Left ventricle myocardium inferior (tissue), 1 donor: ENCODE measurements at places on chromosomes 16 and 17.
A peak's percentile ranks its signal among the peaks of the same experiment; 100 is the strongest.

GRCh38 chr17:78725448-78726021 lies 56.5 kb downstream of the CYTH1 start:
- no peak for DNase-seq

DNA sequence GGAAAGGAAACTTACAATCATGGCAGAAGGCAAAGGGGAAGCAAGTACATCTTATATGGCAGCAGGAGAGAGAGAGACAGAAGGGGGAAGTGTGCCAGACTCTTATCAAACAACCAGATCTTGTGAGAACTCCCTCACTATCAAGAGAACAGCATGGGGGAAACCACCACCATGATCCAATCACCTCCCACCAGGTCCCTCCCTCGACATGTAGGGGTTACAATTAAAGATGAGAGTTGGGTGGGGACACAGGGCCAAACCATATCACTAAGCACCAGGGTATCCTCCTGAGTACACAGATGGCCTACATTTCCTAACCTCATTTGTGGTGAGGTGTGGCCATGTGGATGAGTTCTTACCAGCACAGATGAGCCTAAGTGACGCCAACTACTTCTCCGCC lies 348.6 kb upstream of the ZFHX3 start:
- DNase-seq: no peak

- no peak for DNase-seq
Measured at GRCh38 chr16:19033761-19034160, 33.7 kb upstream of the COQ7 start.

DNA sequence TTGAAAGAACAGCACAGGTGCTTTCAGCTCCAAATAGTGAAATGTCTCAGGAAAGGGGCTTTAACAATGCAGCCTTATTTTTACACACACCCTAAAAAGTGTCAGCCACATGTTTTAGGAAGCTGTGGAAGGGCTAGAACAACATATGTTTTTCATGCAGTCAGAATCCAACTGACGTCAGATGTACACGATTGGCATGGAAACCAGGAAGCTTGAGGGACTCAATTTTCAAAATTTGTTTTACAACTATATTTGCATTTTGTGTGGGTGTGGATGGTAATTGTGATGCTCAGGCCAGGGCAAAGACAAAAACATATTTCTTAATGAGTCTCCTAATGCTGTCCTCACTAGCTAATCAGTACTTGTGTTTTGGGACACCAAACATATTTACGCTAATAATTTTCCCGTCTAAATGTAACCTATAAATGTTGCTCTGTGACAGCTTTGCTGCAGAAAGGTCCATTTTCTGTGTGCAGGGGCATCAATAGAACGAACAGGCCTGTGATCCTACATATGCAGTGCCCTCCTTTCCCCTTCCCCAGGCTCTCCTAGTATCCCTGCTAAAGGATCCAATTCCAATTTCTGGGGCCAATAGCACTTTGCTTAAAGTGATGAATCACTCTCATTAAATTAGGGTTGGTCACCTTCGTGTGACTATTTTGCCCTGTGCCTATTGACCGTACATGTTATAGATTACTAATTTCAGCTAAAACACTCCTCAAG lies 434.0 kb upstream of the CDH5 start:
- DNase-seq: no peak

- DNase-seq: peak; percentile 94
Measured at GRCh38 chr17:38967290-38967738, at the start of gene FBXO47. Gene FBXO47 (minus strand): TSS chr17:38967403. CDS start chr17:38963025, 4,378 bp downstream.

DNA sequence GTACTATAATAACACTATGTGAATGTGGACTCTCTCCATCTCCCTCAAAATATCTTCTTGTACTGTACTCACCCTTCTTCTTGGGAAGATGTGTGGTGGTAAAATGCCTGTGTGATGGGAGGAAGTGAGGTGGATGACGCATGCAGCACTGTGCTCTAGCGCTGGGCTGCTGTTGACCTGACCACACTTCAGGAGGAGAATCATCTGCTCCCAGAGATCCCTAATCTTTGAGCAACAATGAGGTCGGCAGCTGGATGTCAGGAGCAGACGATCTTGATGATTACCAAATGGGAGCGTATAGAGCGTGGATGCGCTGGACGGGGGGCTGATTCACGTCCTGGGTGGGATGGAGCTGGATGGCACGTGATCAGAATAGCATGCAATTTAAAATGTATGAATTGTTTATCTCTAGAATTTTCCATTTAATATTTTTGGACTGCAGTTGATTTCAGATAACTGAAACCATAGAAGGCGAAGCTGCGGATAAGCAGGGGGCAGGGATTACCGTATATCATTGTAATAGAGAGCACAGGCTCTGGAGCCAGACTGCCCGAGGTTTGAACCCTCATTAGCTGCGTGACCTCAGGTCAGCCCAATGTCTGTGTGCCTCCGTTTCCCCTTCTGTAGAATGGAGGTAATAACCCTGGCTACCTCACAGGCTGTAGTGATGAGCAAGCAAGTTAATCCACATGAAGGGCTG lies 23.7 kb upstream of the CYLD start:
- no peak for DNase-seq

DNA sequence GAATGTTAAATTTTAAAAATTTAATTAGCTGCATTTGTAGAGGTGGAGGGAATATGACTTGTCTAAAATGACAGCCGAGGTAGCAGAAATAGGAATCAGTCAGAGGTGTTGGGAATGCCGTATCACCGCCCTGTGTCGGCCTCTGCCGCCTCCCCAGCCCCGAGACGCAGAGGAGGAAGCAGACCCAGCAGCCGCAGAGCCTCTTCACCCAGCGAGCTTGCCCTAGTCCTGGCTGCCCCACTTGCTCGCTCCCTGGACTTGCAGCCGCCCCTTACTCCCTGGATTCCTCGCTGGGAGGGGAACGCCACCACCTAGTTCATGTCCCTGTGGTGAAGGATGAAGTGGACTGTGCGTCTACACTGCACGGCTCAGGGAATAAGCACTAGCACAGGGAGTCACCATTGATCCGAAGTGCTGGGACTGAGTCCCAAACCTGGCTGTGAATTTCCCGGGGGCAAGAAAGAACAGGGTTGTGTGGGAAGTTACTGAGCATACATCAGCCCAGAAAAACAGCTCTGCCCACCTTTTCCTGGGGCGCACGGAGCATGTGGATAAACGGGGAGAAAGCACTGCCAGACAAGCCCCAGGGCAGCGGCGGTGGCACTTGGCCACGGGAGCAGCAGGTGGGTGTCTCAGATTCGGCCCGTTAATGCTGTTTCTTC lies 76.8 kb downstream of the RPTOR start:
- DNase-seq: no peak

DNA sequence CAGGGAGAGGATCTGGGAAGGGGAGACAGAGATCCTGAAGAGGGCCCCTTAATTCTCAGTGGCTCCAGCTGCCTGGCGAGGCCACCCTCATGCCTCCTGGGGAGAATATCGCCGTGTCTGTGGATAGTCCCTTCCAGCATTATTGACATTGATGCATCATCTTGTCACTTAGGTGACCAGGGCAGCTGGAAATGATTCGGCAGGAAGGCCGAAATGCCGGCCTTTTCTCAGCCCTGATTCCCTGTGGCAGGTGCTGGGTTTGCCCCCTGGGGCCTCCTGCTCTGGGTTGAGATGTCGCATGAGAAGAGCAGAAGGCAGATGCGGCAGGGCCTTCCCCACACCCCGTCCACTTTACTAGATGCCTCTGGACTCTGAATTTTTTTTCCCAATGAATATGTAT lies 89.5 kb downstream of the RAP1GAP2 start:
- no peak for DNase-seq

DNA sequence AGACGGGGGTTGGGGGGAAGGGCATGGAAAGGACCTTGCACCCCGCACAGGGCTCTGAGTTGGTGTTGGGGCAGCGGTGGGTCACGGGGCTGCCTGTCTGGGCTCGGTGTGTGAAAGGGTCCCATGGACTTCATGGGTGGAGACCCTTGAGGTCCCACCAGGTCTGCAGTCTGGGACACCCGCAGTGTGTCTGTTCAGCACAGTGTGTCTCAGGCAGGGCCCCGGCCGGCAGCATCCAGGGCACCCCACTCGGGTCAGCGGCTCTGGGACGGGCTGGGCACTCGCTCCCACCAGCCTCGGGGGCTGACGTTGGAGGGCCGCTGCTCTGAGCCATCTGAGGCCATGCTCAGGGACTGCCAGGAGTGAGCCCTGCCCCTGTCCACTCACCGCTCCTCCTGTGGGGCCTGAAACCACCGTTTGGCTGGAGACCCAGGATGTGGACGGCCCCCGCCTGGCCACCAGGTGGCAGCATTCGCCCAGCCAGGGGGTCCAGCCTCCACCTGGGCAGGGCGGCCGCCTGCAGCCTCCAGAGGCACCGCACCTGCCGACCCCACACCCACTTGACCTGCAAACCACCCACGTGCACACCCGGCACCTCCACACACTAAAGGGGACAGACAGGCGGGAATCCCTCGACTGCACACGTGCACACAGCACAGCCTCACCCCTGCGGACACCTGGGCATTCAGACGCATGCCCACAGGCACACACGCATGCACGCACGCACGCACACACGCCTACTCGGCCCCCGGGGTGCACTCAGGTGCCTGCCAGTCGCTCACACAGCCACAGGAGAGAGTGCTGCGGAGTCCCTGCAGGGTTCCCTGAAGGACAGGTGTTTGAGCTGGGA lies 10.1 kb upstream of the ZFPM1 start:
- DNase-seq: peak; percentile 73

DNA sequence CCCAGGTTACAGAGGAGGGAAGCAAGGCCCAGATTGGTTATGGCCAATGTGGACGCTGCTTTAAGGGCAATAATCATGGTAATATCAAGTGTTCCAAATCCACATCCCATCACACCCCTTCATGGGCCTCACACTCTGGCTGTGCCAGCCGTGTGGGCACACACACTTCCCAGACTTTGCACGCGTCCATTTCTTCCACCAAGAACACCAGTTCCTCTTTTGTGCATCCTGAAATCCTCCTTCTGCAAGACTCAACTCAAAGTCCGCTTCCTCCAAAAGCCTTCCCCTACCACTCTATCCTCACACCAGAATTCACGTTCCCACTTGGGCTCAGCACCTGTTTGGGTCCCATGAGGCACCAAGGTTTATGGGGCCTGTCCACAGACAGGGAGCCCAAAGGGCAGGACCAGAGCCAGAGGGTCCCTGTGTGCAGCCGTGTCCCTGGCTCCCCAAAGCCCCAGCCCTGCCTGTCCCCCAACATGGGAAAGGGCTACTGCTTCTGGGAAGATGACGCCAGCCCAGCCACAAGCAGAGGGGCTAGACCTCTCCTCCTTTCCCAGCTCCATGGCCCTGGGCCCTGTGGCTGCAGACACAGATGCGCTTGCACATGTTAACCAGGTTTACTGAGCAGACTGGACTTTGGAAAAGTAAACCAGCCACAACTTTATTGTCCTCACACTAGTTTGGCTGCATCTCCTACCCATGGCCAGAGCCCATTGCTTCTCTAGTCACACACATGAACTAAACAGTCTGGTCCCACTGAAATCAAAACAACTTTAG lies 20.3 kb downstream of the SPNS3 start:
- no peak for DNase-seq

- DNase-seq: no peak
Measured at GRCh38 chr17:66611397-66611796, 223.5 kb upstream of the CACNG5 start.

GRCh38 chr16:67694611-67695010 lies 24.5 kb downstream of the GFOD2 start:
- no peak for DNase-seq

DNA sequence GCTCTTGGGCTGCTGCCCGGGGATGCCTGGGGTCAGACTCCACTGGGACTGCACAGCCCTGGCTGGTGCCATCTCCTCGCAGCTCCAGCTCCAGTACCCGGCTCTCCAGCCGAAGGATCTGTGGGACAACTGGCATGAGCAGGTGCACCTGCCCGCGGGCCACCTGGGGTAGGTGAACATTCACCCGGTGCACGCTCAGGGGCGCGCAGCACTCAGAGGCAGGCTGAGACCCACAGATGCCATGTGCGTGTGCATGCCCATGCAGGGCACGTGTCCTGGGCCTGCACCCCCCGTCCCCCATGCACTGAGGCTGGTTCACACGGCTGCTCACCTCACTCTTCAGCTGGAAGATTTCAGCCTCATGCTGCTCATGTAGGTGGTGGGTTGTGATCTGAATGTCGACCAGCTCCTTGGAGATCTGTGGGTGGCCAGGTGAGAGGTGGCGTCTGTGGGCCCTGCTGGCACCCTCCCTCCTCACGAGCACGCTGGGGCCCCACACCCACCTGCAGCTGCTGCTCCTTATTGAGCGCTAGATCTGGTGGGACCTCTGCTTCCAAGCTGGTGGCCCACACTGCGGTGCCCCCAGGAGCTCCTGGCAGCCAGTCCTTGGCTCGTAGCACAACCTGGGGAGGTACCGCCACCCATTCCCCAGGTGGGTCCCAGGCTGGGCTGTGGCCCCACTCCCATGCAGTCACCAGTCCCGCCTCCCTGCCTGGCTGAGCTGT lies 618 bp downstream of the CCDC78 start:
- no peak for DNase-seq

DNA sequence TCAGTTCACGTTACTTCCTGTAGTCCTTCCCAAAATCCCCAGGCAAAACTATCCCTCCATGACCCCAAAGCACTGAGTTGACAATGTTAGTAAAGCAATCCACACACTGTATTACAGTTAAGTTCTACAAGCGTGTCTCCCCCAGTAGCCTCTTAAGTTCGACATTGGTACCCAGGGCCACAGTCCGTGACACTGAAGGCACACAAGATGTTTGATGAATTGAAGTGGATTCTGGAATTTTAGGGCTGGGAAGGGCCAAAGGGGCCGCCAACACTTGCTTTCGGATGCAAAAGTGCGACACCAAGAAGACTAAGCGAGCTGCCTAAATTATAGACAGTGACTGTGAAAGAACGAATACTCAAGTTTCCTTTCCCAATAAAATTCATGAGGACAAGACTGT lies 1.5 kb downstream of the VPS35 start:
- no peak for DNase-seq

DNA sequence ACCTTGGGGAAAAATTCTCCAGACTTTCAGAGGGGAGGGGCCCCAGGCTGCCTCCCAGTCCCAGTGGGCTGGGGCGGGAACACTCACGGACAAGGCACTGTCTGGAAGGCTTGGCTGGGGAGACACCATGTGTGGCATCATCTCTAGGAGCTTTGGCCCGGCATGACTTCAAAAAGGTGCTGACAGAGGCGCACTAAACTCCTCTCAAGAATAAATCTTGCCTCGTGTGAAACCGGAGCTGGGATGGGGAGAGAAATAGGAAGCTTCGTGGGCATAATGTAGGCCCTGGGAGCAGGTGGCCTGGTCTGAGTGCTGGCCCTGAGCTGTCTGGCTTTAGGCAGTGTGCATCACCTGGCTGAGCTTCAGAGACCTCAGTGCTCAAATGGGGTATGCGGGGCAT lies 5.7 kb downstream of the WSCD1 start:
- no peak for DNase-seq

DNA sequence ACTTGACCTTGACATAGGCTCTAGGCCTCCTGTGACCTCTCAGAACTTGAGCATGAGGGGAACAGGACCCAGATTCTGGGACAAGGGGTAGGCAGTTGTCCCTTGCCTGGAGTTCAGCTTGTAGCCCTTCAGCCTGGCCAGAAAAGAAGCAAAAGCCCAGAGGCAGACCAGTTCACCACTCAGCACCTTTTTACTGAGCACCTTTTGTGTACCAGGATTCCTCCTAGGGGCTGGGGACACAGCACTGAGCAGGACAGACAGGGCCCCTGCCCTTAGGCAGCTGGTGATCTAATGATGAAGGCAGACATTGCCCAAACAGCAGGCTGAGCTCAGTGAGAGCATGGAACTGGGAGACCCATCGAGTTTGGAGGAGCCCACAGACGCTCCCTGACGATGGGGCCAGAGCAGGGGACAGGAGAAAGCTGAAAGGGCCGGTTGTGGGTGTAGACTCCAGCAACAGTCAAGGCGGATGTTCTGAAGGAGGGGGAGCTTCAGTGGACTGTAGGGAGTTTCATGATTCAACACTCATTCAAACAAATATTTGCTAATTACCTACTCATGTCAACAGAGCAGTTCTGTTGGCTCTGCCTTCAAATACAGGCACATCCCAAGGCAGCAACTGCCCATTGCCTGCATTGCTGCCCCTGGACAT lies 32.0 kb downstream of the SBK1 start:
- DNase-seq: no peak
